ENCODE measurements at places on chromosomes 5 and 9. TPM values are rescaled to one million over a fixed set of nuclear protein-coding genes. Genes with fewer than 3 reads are reported as not detected.

GRCh38 chr9:7542693-7543092 lies 256.9 kb downstream of the DMAC1 start:
- no peak for ATAC-seq

GRCh38 chr5:125411071-125411743 lies 664.8 kb upstream of the ZNF608 start:
- no peak for ATAC-seq

DNA sequence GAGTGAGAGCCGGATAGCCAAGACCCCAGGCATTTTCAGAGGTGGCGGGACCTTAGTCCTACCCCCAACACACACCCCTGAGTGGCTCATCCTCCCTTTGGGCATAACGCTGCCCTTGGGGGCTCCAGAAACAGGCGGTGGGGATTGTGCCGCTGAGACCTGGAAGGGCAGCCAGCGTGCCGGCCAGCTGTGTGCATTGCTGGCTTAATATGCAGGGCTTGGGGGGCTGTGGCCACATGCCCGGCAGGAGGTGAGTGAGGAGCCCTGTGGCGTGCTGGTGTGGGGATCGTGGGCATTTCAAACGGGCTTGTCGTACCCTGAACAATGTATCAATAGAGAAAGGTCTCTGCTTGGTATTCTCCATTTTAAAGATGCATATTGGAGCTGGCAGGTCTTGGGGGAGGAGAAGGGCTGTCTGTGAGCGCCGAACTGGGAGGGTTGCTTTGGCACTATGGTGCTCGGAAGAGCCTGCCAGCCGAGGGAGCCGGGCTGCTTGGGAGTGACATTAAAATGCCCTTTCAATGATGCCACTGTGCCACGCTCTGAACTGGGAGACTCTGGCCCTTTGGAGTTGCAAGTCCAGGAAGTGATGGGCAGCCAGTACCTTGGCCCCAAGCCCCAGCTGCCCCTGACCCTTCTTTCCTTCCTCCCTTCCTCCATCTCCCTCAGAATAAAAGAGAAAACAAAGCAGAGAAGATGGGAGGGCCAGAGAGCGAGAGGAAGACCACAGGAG lies 11.2 kb upstream of the OLFM1 start:
- ATAC-seq = no peak

DNA sequence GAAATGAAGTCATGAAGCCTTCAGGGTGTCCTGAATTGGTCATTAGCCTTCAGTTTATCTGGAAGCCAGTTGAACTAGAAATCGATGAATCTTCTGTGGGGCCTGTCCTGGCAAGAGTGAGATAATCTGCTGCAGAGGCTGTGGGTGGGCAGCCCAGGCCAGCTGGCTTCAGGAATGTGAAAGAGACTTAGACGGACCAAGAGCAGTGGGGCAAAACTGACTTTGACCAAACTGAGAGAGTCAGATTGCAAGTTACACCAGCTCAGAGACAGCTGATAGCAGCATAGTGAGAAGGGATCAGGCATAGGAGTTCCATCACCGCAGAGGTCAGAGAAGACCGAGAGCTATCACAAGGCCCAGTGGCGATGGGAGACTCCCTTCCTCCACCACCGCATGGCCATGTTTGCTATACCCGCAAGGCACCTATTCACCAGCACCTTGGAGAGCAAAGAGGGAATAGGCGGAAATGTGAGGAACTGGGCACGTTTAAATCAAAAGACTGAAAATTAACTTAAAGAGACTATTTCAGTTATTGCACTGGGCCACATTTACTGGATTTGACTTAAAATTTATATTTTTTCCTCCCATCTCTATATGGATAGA lies 50.0 kb upstream of the GLIS3 start:
- ATAC-seq = no peak

DNA sequence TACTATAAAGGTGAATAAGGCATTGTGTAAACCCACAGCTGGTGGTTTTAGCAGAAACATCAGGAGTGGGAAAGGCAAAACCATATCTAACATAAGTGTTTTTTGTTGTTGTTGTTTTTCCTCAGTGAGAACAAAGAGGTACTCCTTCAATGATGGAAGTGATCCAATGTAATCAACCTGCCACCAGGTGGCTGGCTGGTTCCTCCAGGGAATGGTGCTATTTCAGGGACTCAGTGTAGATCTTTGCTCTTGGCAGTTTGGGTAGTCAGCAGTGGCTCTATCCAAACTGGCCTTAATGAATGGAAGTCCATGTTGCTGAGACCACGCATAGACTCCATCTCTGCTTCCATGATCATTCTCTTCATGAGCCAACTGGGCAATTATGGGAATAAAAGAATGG lies 10.8 kb downstream of the DMRTA1 start:
- no peak for ATAC-seq

DNA sequence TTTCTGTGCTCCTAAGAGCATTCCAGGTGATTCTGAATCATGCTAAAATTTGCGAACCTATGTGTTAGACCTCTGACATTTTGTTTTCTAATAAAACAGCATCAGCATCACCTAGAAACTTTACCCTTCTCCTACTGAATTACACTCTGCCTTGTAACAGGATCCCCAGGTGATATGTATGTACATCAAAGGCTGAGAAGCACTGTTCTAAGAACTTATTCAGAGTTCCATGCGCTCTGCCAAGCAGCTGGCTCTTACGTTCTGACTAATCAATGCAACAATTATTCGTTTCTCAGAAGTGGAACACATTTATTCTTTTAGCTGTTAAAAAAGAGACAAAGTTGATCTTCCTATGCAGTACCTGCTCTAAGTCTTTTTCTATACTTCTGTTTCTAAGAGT lies 228.6 kb downstream of the SLF1 start:
- ATAC-seq = no peak

GRCh38 chr9:98445576-98445975 lies 190.1 kb upstream of the TBC1D2 start:
- no peak for ATAC-seq

- ATAC-seq = no peak
Measured at GRCh38 chr9:132071847-132072507, 7.7 kb downstream of the MED27 start.

GRCh38 chr5:179258922-179259730 lies 86.1 kb downstream of the ADAMTS2 start:
- ATAC-seq = no peak

DNA sequence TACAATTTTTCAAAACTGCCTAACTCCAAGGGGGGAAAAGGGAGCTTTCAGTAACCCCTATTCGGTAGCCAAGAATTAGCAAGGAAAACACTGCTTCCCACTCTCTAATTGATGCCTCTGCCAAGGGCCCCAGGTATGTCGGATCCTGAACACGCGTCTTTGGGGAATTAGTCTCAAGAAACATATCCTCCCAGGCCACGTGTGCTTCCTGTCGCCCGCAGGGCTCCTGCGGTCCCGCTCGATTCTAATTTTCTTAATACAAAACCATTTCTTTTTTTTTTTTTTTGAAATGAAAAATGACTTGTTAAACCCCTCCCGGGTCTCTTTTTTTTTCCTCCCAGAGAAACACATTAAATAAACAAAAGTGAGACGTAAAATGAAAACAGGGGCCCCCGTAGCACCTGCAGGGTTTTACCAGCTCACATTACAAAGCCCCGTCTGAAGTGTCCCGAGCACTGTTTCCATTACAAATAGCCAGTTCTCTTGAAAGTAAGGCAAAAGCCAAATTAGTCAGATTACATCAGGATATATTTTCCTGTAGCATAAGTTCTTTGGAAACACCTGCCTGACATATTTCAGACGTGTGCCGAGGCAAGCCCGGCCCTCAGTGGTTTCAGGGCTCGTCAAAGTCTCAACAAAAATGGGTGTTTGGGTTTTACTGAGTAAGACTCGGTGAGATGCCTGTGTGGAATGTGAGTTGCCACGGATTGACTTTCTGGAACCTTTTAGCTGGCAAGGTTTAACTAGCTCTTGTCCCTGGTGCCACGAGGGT lies 21.5 kb downstream of the SMIM23 start:
- no peak for ATAC-seq

GRCh38 chr5:176651472-176651980 lies 4.2 kb downstream of the TSPAN17 start:
- ATAC-seq = no peak

- ATAC-seq = no peak
Measured at GRCh38 chr9:119761812-119762211, 392.6 kb upstream of the BRINP1 start.

DNA sequence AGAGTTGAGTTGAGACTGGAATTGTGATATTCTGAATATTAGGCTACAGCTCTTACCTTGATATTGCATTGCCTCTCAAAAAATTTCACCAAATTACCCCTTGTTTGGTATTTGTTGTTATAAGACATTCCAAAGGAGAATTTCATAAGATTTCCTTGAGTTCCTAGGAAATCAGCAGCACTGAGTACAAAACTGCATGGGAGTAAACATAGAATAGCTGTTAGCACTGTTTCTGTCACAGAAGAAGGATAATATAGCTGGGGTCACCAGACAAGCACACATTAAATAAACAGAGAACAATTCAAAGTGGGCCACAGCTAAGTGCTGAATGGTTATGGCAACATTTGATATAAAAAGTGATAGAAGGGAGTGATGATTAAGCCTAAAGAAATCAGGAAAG lies 724.3 kb downstream of the PRELID2 start:
- no peak for ATAC-seq

- peak; percentile 90 for ATAC-seq
Measured at GRCh38 chr9:90921104-90921503, 119.5 kb downstream of the SYK start.

DNA sequence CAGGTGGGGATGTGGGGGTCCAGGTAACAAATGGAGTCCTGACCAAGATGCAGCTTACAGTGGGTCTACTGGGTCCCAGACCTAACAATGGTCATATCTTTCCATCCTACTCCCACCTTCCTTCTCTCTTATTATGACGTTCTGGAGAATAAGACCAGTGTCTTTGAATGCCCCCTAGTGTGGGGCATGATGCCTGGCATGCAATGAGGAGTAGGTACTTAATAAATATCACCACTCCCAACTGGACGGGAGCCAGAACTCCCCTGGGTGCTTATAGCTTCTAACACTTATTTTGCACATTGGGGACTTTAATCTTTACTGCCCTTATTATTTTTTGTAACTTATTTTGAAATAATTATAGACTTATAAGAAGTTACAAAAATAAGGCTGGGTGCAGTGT lies 98.2 kb downstream of the NDFIP1 start:
- no peak for ATAC-seq

- no peak for ATAC-seq
Measured at GRCh38 chr9:90204128-90204831, 438.3 kb downstream of the DIRAS2 start.

DNA sequence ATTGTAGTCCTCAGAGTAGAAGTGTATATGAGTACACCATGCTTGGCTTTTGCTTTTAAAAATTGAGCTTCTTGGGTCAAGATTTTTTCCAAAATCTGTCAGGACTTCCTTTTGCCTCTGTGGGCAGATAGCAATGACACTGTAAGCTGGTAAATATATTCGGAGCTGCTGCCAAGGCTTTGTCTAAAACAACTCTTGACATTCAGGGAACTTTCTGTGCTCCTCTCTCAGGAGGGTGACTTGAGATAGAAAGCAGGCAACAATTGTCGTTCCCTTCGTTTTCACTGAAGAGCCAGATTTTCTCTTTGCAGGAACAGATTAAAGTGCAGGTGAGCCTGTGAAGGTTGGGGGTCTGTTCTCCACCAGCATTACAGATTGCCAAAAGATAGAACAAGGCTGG lies 230.5 kb downstream of the MAST4 start:
- ATAC-seq = no peak

- peak; percentile 71 for ATAC-seq
Measured at GRCh38 chr9:104808035-104808614, 44.2 kb downstream of the NIPSNAP3B start.

- no peak for ATAC-seq
Measured at GRCh38 chr5:143514616-143515335, 111.3 kb upstream of the NR3C1 start.

GRCh38 chr5:144102361-144102760 lies 68.1 kb downstream of the YIPF5 start:
- no peak for ATAC-seq

GRCh38 chr5:40939753-40940152 lies 30.5 kb downstream of the C7 start:
- no peak for ATAC-seq

DNA sequence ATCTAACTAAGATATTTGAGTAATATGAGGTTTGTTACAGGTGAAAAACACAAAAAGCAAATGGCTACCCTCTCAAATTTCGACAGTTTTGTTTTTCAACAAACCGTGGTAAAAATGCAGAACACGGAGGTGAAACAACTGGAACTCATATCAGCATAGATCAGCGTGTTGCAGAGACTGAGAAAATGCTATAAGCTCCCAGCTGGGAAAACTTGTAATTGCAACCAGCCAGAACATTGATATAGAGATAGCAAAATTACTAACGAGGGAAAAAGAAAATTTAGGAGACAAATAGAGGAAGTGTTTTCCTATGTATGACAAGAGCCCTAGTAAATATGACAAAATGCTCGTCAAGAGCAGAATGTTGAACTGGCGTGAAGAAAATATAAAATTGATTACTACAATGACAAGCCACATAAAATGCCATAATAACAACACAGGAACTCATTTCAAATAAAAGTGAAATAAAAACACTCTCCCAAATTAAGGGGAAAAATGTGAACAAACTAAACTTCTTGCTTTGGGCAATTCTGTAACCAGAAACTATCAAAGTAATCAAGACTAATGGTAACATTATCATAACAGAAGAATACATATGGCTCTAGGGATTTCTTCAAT lies 1989.8 kb downstream of the EFNA5 start:
- no peak for ATAC-seq

- peak; percentile 69 for ATAC-seq
Measured at GRCh38 chr5:135203593-135204036, 169.6 kb upstream of the PITX1 start.

DNA sequence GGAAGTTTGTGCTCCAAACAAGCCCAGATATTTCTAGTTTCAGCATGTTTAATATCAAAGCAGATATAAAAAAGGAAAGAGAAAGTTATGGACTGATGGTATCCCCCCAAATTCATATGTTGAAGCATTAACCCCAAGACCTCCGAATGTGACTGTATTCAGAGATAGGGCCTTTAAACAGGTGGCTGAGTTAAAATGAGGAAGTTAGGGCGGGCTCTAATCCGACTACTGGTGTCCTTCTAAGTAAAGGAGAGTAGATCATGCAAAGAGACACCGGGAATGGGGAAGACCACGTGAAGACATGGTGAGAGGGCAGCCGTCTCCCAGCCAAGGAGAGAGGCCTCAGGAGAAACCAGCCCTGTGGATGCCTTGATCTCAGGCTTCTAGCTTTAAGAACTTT lies 324.1 kb upstream of the KIF2A start:
- no peak for ATAC-seq

- no peak for ATAC-seq
Measured at GRCh38 chr5:54756301-54756700, 229.1 kb downstream of the ESM1 start.

INSL4 gene
- total RNA-seq = not detected

PTGER4 gene
- total RNA-seq = 1.5 TPM

PCDHGB2 gene
- total RNA-seq = 1.2 TPM

RGS7BP gene
- 0.12 TPM for total RNA-seq

BOD1 gene
- total RNA-seq = 24.3 TPM

ATP10B gene
- total RNA-seq = 12.1 TPM

SCGB3A1 gene
- 26.6 TPM for total RNA-seq

TMEFF1 gene
- total RNA-seq = not detected
